ENCODE measurements at places on chromosomes 7 and 10.

- DNase-seq, result no peak
Measured at GRCh38 chr7:139716156-139716942, 61.4 kb downstream of the HIPK2 start.

GRCh38 chr7:148674689-148675088 is 24.0 kb upstream of the CUL1 start:
- no peak for DNase-seq

GRCh38 chr7:43112459-43112940 is at the start of gene HECW1:
HECW1 (plus strand) TSS chr7:43112647; CDS start chr7:43243906, 131,259 bp downstream.
- no peak for DNase-seq

DNA sequence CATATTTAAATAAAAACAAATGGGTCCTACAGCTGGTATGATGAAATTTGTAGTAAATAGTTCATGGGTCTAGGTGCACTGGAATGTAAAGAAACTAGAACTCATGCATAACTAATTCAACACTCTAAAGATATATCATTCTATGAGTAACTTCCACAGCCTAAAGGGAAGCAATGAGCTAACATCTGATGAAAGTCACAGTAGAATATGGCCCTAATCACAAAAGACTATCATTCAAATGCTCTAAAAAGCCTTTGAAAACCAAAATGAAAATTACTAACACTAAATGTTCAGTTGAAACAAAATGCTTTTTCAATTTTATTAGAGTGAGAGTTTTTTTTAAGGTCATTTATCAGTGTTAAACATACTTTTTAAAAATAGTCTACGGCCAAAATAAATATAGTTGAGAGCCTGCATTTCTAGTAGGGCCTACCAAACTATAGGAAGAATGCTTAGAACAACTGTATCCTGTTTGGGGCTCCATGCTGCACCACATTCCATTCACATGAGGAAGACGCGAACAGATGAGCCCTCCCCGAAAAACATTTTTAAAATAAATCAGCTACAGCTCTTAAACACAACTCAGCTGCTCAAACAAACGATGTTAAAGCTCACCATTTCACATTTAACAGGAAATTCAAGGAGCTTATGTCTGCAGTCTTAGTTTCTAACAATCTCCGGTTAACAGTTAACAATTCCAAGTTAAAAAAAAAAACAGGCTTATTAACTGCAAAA is 134.5 kb downstream of the NRBF2 start:
- DNase-seq, result no peak

DNA sequence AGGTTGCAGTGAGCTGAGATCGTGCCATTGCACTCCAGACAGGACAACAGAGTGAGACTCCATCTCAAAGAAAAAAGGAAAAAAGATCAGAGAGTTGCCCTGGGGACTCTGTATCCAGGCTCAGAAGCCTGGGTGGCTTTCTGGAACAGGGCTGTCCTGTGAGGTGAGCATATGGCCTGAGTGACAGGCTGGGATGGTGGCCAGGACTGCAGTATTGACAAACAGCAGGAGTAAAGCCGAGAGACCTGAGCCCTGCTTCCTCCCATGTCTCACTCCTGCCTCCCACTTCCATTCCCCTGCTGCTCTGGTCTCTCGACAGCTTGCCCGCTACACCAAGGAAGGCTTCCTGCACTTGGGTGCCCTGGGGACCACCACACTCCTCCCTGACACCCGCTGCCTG is 578.5 kb downstream of the GALNT17 start:
- DNase-seq, result no peak

DNA sequence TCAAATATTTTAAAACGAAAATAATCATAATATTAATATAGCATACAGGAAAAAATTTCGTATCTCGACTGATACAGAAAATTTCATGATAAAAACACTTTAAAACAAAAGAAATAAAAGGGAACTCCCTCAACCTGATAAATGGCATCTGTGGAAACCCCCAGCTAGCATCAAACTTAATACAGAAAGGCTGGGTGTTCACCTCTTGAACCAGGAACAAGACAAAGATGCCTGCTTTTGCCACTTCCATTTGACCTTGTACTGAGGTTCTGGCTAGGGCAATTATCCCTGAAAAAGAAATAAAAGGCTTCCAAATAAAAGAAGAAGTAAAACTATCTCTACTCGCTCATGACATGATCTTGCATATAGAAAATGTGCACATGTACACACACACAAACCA is 2.5 kb upstream of the ALOX5 start:
- no peak for DNase-seq

- no peak for DNase-seq
Measured at GRCh38 chr10:58771863-58772262, 259.2 kb downstream of the BICC1 start.

GRCh38 chr10:87054373-87055295 is 34.5 kb downstream of the FAM25A start:
- DNase-seq, result no peak

DNA sequence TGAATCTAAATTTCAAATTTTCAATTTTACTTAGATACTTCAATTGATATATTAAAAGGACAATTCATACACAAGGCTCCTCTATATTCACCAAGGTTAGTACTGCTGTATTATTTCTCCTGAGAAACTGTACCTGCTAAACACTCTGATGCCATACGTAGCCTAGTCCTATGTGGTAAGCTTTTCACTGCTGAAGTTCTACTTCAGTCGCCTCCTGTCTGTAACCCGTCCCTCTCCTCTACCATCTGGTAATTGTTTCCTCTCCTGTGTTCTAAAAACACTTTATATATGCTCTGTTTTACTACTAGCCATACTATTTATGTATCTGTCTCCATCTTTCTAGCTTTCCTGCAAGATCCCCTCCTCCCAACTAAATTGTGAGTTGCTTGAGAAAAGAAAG is 20.2 kb downstream of the PDZD8 start:
- DNase-seq, result no peak

DNA sequence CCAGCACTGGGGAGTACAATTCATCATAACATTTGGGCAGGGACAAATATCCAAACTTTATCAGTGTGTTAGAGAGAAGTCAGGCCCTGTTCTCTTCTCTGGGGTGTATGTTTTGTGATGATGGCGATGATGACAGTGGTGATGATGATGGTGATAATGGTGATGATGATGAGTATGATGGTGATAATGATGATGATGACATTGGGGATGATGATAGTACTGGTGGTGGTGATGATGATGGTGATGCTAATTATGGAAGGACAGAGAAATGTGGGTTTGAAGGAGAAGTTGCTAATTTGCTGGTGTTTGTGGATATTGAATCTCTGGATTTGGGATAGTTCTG is 64.0 kb downstream of the CAMK1D start:
- no peak for DNase-seq

DNA sequence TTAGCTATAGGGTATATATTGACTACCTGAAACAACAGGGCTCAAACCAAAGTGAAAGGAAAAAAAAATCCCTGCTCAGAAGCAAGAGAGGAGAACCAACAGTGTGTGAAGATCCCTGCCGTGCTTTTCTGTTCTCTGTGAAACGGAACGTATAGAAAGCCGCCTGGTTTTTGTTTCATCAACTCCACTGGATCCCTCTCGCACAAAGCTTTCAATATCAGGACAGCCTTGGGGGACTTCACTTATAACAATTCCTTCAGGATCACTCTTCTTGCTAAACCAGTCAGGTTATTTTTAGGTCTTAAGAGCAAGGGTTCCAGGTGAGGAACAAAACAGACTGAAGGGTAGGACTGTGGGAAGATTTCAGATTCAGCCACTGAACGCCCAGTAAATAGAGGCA is 151.1 kb upstream of the CACNA2D1 start:
- DNase-seq, result no peak

Measured in stimulated activated CD4-positive, alpha-beta T cell treated with anti-CD3 and anti-CD28 coated beads, Interleukin-15, amount 100 ng/mL, for 1 hour (primary cell).